ENCODE measurements at places on chromosomes 16 and 17.
A peak's percentile ranks its signal among the peaks of the same experiment; 100 is the strongest.

DNA sequence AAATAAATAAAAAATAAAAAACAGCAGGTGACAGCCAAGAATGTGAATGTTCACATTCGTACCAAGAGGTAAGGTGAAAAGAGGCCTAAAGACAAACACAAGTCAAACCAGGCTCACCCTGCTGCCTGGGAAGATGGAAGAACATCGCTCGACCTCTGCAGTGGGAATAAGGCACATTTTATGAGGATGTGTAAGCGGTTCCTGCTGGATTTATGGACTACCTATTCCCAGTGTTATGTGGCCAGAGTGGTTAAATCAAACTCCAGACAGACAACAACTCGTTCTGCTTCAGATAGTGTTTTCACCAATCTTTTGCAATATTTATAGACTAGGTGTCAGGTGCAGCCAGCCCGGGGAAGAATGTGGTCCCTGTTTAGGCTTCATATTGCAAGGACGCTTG is 215.0 kb upstream of the HSBP1 start:
- DNase-seq, result no peak

- no peak for DNase-seq
These were observed 4.8 kb downstream of the DVL2 start for GRCh38 chr17:7229504-7229903.

- no peak for DNase-seq
These were observed 94.9 kb upstream of the C17orf78 start for GRCh38 chr17:37280841-37281240.

DNA sequence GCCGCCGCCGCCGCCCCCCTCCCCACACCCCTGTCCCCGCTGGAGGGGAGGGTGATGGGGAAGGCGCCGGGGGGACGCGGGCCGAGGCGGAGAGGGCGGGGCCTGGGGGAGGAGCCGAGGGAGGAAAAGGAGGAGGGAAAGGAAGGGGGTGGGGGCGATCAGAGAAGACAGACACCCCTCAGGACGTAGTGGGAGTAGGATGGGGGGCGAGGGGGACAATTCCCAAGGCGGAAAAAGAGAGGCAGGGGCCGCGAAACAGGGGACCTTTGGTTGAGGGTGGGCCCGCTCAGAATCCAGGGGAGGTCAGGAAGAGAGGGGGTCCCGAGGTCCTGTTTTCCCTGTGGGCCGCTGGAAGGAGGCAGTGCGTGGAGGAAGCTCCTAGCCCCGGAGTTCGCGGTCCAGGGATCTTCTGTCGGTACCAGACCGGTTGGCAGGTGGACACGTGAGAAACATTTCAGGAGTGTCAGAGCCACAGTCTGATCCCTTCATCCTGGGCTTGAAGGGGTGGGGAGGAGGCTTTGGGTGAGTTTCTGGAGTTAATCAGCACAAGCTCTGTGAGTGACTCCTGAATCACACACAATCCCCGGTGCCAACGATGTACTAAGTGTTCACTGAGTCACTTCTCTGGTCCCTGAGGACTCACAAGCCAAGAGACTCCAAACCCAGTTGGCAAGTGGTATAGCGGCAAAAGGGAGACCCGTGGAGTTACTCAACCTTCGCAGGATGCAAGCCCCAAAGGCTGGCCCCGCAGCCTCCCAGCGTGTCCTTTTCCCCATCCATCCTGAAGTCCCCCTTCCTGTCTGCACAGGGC is at the start of gene XYLT1:
XYLT1 (minus strand) TSS at position 53 of the 811 bp plus-strand sequence. CDS start 164 bp downstream, outside the sequence.
- DNase-seq, result peak; percentile 48

DNA sequence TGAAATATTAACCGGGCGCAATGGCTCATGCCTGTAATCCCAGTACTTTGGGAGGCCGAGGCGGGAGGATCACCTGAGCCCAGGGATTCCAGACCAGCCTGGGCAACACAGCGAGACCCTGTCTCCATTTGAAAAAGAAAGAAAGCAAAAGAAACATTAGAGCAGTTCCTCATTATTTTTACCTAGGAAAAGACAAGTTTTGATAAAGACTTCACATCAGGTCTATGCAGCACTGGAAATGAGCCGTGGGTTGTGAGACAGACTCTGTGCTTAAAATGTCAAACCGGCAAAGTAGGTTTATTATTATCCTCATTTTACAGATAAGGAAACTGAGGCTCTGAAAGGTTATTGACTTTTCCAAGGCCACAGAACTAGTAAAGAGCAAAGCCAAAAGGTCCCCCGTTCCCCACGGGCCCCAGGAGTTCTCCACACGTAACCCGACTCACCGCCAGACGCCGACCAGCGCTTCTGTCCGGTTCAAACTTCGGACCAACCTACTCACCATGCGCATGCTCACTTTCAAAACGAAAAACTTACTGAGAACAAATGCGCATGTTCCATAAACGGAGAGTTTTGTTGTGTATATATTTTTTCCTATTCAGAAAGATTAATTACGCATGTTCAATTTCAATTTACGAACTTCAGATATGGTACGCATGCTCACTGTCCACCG is 356 bp downstream of the TUBD1 start:
- no peak for DNase-seq

- DNase-seq, result no peak
These were observed 44.0 kb downstream of the MARVELD3 start for GRCh38 chr16:71669926-71670536.

GRCh38 chr16:6964679-6965078 is 368.0 kb upstream of the RBFOX1 start:
- no peak for DNase-seq

- peak; percentile 36 for DNase-seq
These were observed 10.2 kb downstream of the PITPNM3 start for GRCh38 chr17:6546069-6546718.

- no peak for DNase-seq
These were observed 66.0 kb upstream of the HAS3 start for GRCh38 chr16:69039333-69039941.

GRCh38 chr17:80485846-80486245 is 9.4 kb upstream of the NPTX1 start:
- DNase-seq, result no peak

GRCh38 chr16:58026705-58027160 is 1.2 kb downstream of the MMP15 start:
- no peak for DNase-seq

GRCh38 chr16:74224828-74225612 is 71.6 kb upstream of the PSMD7 start:
- no peak for DNase-seq

DNA sequence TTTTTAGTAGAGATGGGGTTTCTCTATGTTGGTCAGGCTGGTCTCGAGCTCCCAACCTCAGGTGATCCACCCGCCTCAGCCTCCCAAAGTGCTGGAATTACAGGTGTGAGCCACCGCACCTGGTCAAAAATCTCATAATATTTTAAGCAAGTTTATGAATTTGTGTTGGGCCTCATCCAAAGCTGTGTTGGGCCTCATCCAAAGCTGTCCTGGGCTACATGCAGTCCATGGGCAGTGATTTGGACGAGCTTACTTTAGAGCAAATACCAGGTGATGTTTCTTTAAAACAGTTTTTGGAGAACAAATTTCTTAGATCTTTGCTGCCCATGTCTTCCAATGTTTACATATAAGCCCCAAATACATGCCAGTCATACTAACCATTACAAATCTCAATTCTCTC is 84.4 kb upstream of the C17orf78 start:
- DNase-seq, result no peak

DNA sequence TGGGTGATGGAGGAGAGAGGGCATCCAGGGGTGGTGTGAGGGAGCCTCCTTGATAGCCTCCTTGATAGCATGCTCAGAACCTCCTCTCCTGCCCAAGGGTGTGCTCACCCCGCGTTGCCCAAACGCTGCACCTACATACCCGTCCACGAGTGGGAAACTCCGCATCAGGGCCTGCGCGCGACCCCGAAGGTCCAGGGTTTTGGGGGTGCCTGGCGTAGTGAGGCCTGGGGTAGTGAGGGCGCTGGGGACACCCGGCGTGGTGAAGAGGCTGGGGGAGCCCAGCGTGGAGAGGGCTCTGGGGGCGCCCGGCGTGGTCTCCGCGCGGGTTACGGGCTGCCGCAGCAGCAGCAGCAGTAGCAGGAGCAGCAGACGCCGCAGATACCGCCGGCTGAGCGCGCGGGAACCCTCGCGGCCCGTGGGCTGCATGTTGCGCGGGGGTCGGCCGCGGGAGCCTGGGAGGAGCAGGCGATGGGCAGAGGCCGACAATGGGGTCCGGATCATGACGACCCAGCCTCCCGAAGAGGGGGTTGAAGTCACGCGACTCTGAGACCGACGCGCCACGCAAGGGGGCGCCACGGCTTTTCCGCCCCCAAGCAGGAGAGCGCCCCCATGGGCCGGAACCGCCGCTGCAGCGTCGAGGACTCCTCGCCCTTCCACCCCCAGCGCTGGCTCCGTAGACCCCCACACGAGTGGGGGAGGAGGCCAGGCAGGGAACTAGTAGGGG is at the start of gene DPEP3:
DPEP3 (minus strand) TSS at position 545 of the 724 bp plus-strand sequence; CDS start at position 426, 119 bp downstream.
- DNase-seq, result no peak

DNA sequence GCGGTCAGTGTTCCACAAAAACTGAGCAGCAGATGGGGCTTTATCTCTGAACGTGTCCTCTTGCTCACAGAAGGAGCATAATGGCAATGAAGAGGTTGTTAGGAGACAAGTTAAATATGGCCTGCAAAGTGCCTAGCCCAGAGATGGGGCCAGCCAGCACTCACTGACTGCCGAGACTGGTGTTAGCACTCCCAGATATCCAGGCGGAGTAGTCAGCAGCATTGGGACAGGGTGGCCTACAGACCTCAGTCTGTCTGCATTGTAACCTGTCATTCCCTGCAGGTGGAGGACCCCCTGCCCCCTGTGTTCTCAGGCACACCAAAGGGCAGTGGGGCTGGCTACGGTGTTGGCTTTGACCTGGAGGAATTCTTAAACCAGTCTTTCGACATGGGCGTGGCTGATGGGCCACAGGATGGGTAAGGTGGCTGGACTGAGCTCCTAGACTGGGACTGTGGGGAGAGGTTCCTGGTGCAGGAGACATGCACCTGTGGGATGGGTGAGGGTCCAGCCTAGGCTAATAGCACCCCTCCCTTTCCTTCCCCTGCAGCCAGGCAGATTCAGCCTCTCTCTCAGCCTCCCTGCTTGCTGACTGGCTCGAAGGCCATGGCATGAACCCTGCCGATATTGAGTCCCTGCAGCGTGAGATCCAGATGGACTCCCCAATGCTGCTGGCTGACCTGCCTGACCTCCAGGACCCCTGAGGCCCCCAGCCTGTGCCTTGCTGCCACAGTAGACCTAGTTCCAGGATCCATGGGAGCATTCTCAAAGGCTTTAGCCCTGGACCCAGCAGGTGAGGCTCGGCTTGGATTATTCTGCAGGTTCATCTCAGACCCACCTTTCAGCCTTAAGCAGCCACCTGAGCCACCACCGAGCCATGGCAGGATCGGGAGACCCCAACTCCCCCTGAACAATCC is 4.2 kb downstream of the MFAP4 start:
- no peak for DNase-seq

GRCh38 chr17:73431401-73432205 is 119.8 kb upstream of the CDC42EP4 start:
- DNase-seq, result no peak

- DNase-seq, result peak; percentile 15
These were observed 919.1 kb upstream of the EEF2KMT start for GRCh38 chr16:6016530-6017184.

DNA sequence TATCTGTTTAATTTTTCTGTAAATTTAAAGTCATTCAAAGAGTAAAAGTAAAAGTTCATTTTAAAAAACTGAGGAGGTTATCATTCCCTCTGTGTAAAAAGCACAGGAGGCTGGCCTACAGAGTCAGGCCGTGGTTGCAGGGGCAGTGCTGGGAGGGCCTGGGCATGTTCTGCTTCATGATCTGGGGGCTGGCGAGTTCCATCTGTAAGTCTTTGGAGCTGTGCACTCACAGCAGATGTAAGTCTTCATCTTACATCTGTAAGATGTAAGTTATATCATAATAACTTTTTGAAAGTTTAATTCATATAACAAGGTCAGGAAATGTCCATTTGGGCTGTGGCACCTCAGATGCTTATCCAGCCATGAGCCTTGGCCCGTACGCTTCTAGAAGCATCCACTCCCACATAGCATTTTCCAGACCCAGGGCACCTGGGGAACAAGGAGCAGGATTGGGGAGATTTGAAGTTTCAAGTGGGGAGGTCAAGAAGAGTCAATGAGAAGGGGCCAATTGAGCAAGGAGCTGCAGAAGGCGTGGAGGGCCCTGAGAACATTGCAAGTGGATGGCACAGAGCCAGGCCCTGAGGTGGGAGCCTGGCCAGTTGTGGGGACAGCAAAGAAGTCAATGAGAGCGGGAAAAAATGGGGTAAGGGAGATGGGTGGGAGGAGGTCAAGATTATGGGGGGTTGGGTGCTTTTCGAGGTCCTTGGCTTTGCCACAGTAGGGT is 54.1 kb downstream of the TNFRSF13B start:
- DNase-seq, result no peak

GRCh38 chr16:81486540-81487061 is 42.0 kb downstream of the CMIP start:
- no peak for DNase-seq

DNA sequence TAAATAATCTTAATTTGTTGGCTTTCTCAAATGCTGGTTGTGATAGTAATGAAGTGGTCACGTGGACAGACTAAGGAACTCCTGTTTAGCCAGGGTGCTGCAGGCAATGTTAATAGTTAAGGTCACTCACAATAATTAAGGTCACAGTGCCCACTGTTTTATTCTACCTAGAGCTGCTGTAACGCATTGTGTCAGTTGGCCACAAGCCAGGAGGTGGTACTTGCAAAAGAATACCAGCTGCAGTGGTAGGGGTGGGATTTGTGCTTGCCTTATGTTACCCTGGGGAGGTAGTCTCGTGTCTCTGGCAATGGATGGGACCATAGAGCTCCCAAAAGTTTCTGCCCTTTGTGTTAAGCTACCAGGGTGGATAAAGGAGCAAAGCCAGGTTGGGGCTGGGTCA is 969.1 kb upstream of the CDH8 start:
- DNase-seq, result no peak

GRCh38 chr17:30970831-30971567 is at the start of gene RNF135:
Gene RNF135, plus strand, starts transcription at chr17:30971039. Its CDS starts 35 bp downstream, at chr17:30971074.
- DNase-seq, result peak; percentile 81

- peak; percentile 19 for DNase-seq
These were observed 138.2 kb downstream of the CYLD start for GRCh38 chr16:50879873-50880695.

DNA sequence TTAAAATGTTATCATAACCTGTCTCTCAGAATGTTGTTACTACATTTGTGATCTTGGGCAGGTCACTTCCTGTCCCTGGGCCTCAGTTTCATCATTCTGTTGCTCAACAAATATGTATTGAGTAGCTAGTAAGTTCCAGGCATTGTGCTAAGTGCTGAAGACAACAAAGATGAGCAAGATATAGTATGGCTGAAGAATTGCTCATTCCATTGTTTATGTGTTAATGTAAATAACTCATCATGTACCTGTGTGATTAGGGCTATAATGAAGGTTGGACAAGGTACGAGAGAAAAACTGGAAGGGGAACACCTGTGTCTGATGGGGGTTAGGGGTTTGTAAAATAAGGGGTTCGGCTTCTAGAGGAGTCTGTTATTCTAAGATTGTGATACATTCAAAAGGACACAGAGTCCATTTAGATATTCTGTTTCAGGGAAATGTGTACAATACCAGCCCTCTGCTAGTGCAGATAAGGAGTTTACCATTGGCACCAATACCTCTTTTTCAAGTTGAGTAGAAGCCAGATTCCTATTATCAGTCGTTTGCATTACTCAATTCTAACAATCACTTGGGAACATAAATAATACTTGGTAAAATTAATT is 20.0 kb downstream of the TUBG1 start:
- no peak for DNase-seq
